ENCODE measurements at places on chromosomes 13 and 19.

- DNase-seq: no peak
These were observed 101.4 kb upstream of the GPR12 start for GRCh38 chr13:26861941-26862340.

- no peak for DNase-seq
These were observed 77.6 kb upstream of the STARD13 start for GRCh38 chr13:33362986-33363727.

DNA sequence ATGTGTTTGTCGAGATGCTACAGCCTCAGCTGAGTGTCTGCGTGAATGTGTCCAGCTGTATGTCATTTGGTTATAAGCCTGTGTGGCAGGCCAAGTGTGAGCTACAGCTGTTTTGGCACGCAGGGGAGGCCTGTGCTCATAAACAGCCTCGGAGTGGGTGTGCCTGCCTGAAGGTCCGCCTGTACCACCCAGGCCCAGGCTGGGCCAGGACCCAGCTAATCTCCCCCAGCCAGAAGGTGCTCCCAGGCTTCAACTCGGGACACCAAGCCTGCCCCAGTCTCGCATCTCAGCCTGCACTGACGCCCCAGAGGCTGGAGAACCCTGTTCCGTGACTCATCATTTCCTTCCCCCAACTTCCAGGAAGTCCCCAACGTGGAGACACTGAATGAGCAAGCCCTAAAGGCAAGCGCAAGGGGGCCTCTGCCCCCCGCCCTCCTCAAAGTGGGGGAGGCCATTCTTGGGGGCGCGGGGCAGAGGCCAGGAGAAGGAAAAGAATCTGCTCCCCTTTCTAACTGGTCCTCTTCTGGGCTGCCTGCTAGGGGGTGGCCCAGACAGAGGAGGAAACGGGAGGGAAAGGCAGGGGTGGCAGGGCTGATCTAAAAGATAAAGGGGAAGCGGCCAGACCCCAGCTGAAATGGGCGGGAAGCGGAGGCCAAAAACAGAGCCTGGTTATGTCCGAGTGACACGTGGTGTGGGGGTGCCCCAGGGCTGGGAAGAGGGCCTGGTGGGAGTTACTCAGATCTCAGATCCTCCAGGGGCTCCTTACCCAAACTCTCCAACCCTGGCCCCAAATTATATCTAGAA lies 2.0 kb downstream of the SLC1A5 start:
- DNase-seq: no peak

- no peak for DNase-seq
These were observed 11.5 kb downstream of the S1PR2 start for GRCh38 chr19:10219678-10220077.

DNA sequence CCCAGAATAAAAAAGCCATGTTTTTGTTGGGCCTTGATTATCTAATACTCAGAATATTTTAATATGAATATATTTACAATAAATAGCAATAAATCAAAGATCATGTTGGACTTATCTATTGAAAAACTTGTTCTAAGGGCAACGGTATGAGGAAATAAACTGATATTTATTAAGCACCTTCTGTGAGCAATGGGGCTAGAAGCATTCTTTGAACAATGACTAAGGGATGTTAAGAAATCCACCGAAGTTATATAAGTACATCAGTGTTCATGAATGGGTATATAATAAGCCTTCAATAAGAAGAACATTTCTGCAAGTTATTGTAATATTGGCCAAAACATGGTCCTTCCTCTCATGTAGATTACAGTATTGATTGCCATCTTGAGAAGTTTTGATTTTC lies 221.8 kb downstream of the OXGR1 start:
- no peak for DNase-seq

DNA sequence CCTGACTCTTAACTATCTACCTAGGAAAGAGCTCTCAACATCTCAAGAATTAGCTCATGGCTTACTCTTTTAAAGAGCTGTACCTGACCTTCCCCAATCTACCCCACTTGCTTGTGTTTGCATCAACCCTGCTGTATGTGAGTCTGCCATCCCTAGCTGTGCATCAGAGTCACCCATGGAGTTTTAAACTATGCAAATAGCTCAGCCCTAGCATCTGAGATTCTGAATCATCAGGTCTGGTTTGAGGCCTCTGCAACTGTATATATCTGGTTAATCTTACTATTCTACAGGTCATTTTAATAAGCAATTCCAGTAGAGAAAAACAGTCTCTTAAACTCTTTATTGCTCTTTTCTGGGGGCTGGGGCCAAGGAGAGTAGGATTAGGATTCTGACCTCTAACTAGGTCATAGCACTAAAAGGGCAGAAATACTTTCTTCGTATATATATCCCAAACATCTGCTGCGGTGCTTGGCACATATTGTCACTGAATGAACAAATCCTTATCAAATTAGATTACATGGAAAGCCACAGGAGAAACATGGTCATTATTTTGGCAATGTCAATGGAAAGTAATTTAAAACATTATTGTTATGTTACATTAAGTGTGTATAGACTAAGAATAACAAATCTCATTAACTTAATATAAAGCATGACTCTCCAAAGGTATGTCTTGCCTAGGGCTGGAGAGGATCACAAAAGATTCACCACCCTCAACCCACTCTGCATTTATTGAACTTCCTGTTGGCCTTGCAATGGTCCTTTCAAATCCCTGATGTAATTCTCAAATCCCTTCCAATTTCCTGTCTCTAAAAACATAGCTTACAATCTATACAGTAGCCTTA lies 232.2 kb downstream of the DACH1 start:
- no peak for DNase-seq

DNA sequence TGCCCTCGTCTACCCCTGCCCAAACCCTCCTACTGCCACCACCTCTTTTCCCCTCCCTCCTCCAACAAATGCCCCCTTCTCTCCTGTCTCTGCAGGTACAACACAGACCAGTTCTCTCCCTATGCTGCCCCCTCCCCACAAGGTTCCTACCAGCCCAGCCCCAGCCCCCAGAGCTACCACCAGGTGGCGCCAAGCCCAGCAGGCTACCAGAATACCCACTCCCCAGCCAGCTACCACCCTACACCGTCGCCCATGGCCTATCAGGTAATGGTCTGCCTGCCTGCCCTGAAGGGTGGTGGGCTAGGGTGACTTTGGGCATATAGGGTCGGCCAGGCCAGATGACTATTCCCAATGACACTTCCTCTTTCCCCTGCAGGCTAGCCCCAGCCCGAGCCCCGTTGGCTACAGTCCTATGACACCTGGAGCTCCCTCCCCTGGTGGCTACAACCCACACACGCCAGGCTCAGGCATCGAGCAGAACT lies 6.5 kb upstream of the TIMM50 start:
- DNase-seq: no peak

- no peak for DNase-seq
These were observed 648.7 kb downstream of the UQCRFS1 start for GRCh38 chr19:28563964-28564921.

DNA sequence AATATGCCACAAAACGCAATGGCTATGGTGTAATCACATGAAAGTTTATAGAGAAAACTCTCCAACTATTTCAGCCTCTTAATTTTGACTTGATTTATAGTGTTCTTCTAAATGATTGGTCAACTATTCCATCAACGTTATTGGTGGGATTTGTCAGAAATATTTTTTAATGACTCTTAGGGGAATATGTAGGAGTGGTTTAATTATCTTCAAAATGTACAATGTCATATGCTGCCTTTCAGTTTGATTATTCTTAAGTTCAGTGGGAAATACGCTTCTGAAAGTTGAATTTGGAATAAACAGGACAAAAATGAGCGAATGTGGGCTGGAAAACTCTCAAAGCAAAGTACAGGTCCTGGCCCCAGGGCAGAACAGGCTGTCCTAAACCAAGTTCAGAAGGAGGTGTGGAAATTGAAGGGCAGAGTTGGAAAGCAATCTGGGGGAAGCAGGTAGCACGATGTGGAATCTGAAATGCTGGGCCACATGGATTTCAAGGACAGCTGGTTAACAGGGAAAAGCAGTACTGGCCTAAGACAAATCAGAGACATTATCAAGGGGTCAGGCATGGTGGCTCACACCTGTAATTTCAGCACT lies 60.8 kb upstream of the MYCBP2 start:
- DNase-seq: no peak

- no peak for DNase-seq
These were observed 6.5 kb upstream of the SCEL start for GRCh38 chr13:77528834-77529500.

DNA sequence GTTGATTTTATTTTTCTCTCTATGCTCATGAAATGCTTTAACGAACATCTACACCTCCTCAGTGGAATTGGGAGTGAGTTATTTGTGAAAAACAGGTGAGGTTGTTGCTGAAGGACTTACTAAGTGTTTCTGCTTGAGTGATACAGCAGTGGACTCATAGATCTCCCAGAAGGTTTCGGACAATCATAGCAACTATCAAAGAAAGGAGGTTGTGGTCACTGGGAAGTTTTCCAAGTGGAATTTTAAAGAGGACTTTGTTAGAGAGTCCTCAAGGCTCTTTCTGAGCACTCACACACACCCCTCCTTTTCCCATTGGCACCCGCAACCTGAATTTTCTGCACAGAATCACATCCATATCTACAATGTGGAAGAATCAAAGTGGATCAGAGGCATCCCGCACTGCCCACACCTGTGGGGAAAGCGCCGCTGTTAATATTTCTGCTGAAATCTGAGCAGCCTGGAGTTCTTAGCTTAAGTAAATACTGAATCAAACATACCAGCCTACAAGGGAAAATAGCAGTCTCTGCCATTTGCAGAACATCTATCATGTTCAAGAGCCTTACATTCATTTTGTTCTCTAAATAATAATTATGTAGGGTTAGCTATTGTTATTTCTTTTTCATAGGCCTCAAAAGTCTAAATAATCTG lies 719.4 kb downstream of the DIAPH3 start:
- no peak for DNase-seq

- DNase-seq: no peak
These were observed 324.0 kb downstream of the GPC5 start for GRCh38 chr13:91722267-91722884.

DNA sequence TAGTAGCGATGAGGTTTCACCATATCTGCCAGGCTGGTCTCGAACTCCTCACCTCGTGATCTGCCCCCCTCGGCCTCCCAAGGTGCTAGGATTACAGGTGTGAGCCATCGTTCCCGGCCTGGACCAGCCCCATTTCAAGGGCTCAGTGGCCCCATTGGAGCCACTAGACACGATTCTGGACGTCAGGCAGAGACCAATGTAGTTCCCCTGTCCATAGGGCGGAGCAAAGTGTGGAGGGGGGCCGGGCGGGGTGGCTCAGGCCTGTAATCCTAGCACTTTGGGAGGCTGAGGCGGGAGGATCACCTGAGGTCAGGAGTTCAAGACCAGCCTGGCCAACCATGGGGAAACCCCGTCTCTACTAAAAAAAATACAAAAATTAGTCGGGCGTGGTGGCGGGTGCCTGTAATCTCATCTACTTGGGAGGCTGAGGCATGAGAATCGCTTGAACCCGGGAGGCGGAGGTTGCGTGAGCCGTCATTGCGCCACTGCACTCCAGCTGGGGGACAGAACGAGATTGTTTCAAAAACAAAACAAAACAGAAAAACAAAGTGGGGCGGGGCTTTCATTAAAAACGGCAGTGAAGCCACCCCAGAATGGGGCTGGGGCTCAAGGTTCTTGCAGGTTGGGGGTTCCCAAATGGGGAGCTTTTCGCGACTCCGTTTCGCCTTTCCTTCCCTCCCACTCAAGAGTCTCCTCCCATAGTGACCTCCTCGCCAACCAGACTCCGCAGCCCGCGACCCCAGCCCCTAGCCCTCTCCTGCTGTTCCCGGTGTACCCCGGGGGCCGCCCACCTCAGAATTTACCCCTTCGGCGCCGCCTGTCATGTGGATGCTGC lies 758 bp upstream of the TECR start:
- no peak for DNase-seq
